ENCODE measurements at places on chromosomes 7 and 10. TPM values are rescaled to one million over a fixed set of nuclear protein-coding genes. Genes with fewer than 3 reads are reported as not detected.

The VGF gene
- total RNA-seq, result not detected

The LEP gene
- not detected for total RNA-seq

The NACAD gene
- total RNA-seq, result 0.19 TPM

The AGBL3 gene
- 2.3 TPM for total RNA-seq

The PPP1R3C gene
- 0.82 TPM for total RNA-seq

All from activated naive CD4-positive, alpha-beta T cell treated with anti-CD3 and anti-CD28 coated beads, Interleukin-2, amount 50 U/mL, for 72 hours (primary cell).